CD14-positive monocyte (primary cell): ENCODE measurements at places on chromosomes 16 and 17. TPM values are rescaled to one million over a fixed set of nuclear protein-coding genes. Genes with fewer than 3 reads are reported as not detected.
A peak's percentile ranks its signal among the peaks of the same experiment; 100 is the strongest.

GRCh38 chr17:55377671-55378275 lies 43.9 kb downstream of the MMD start:
- no peak overlapping the region for H3K27ac ChIP-seq
- H3K27me3 ChIP-seq, result no peaks in the 10 kb centered on the region
- no peaks in the 10 kb centered on the region for H3K4me1 ChIP-seq
- no peak for DNase-seq
- no peak overlapping the region for H3K4me3 ChIP-seq
- no peaks in the 10 kb centered on the region for H3K36me3 ChIP-seq

- no peak overlapping the region for H3K4me3 ChIP-seq
- no peaks in the 10 kb centered on the region for H3K36me3 ChIP-seq
- no peaks in the 10 kb centered on the region for H3K27me3 ChIP-seq
- no peak for DNase-seq
These were observed 16.1 kb downstream of the CCR7 start for GRCh38 chr17:40548982-40549685.

Gene FADS6
- polyA plus RNA-seq, result not detected in 2 replicates

Gene STH
- not detected in 2 replicates for polyA plus RNA-seq

- no peaks in the 10 kb centered on the region for H3K4me1 ChIP-seq
- H3K36me3 ChIP-seq, result peaks cover 64% of the 10 kb centered on the region
- H3K4me3 ChIP-seq, result no peak overlapping the region
These were observed 13.3 kb upstream of the USP36 start for GRCh38 chr17:78853926-78854394.

GRCh38 chr17:16283705-16284104 lies 66.7 kb downstream of the PIGL start:
- no peaks in the 10 kb centered on the region for H3K36me3 ChIP-seq
- no peak overlapping the region for H3K27ac ChIP-seq
- DNase-seq, result no peak
- H3K27me3 ChIP-seq, result no peaks in the 10 kb centered on the region

Gene ATP2A3
- polyA plus RNA-seq, result 9.5 TPM

DNA sequence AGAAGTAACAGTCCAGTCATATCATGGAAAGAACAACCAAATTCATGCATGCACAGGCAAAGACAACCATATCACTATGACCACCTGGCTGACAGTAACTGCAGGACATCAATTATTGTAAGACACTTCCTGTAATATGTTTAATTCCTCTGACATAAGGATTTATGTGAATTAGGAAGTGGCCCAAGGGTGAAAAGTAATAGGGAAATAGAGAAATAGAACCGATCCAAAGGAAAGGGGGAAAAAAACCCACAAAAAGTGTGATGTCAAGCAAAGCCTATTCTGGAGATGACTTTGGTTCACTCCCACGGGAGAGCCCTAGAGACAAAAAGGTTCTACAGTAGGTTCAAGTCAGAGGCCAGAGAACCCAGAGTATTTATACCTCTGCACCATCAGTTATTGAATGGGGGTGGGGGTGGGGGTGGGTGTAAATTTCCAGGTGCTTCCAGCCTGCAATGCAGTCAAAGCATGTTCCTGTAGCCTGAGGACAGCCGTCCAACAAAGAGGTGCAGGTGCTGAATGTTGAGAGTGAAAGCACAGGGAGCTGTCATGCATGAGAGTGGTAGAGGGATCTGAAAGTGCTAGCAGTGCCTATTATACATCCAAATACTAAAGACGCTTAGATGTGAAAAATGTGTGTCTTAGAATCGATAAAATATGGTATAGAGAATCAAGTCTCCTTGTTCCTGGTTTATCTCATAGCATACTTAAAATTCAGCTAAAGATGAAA lies 95.6 kb upstream of the HLF start:
- H3K27ac ChIP-seq, result no peak overlapping the region
- no peaks in the 10 kb centered on the region for H3K4me1 ChIP-seq
- H3K36me3 ChIP-seq, result no peaks in the 10 kb centered on the region

DNA sequence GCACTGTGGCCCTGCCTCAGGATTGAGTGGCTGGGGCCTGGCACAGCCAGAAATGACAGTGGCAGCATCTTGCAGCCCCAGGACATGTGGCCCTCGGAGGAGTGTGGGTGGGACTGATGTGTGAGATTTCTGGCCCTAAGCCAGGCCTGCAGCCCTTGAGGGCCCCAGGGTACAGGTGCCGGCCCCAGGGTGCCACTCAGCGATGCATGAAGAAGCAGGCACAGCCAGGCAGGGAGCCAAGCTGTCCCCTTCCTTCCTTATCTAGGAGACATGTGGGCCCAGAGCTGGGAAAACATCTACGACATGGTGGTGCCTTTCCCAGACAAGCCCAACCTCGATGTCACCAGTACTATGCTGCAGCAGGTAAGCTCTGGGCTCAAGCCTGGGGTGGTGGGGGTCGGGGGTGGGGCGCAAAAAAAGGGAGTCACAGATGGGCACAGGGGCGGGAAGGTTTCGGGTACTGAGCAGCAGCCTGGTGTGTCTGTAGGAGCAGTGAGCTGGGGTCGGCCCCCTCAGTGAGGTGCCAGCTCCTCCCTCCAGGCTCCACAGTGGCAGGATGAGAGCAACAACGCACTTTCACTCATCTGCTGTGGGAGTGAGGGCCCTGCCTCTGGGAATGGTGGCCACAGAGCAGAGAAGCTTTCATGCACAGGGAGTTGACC lies 4.1 kb downstream of the ACE start:
- peaks cover 3% of the 10 kb centered on the region for H3K27me3 ChIP-seq
- H3K4me1 ChIP-seq, result peaks cover 9% of the 10 kb centered on the region
- no peak overlapping the region for H3K4me3 ChIP-seq
- no peak for DNase-seq

DNA sequence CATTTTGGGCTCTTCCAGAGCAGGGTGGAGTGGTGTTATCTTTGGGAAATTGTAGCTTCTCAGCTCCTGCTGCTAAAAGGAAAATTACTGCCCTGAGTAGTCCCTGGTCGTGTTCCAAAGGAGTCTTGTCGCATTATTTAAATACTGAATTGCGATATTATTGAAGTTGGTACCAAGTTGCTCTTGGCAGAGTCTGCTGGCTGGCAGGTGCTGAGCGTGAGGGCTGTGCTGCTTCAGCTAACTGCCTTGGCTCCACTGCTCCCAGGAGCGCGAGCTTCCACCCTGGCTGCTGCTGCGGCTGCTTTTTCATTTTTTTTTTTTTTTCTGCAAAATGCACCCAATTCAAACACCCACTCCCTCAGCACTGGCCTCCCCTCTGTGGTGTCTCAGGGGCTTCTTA lies 289.8 kb downstream of the MAF start:
- H3K36me3 ChIP-seq, result no peaks in the 10 kb centered on the region
- DNase-seq, result no peak
- H3K27me3 ChIP-seq, result no peaks in the 10 kb centered on the region
- no peak overlapping the region for H3K4me3 ChIP-seq

DNA sequence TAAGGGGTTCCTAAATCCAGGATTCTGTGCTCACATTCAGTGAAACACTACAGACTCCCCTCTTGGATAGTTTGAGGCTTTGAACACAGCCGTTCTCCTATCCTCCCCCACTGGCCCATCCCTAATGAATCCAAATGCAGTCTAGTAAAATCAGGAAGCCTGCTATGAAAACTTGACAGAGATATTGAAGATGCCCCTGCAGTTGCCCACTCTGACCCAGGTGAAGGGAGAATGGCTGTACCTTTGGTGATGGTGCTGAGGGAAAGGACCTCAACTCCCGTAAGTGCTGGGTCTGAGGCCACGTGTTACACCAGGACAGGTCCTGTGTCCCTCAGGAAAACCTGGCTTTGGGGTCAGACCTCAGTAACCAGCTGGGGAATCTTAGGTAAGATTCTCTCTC lies 54.4 kb downstream of the SF3B3 start:
- H3K27me3 ChIP-seq, result no peaks in the 10 kb centered on the region
- H3K4me1 ChIP-seq, result peaks cover 17% of the 10 kb centered on the region
- peaks cover 10% of the 10 kb centered on the region for H3K36me3 ChIP-seq
- no peak for DNase-seq
- H3K4me3 ChIP-seq, result no peak overlapping the region

- no peak for DNase-seq
- H3K27ac ChIP-seq, result no peak overlapping the region
- no peak overlapping the region for H3K4me3 ChIP-seq
- H3K4me1 ChIP-seq, result no peaks in the 10 kb centered on the region
- H3K27me3 ChIP-seq, result no peaks in the 10 kb centered on the region
- no peaks in the 10 kb centered on the region for H3K36me3 ChIP-seq
These were observed 68.9 kb upstream of the KCNJ16 start for GRCh38 chr17:70006159-70006558.

Gene PRSS22
- not detected in 2 replicates for polyA plus RNA-seq

- no peaks in the 10 kb centered on the region for H3K27me3 ChIP-seq
- DNase-seq, result no peak
- no peaks in the 10 kb centered on the region for H3K4me1 ChIP-seq
- H3K27ac ChIP-seq, result no peak overlapping the region
- H3K36me3 ChIP-seq, result no peaks in the 10 kb centered on the region
- no peak overlapping the region for H3K4me3 ChIP-seq
These were observed 378.6 kb upstream of the C16orf82 start for GRCh38 chr16:26688105-26688504.

Gene PLEKHH3
- polyA plus RNA-seq, result 0.41 TPM

GRCh38 chr17:42783791-42784138 lies 3.4 kb downstream of the WNK4 start:
- no peak overlapping the region for H3K27ac ChIP-seq
- peaks cover 7% of the 10 kb centered on the region for H3K4me1 ChIP-seq
- DNase-seq, result no peak
- peaks cover 10% of the 10 kb centered on the region for H3K36me3 ChIP-seq
- peaks cover 84% of the 10 kb centered on the region for H3K27me3 ChIP-seq

GRCh38 chr16:27374221-27374803 lies 27.7 kb upstream of the IL21R start:
- no peaks in the 10 kb centered on the region for H3K27me3 ChIP-seq
- H3K4me1 ChIP-seq, result peaks cover 66% of the 10 kb centered on the region
- H3K27ac ChIP-seq, result peak overlapping the region; percentile 84
- peak; percentile 63 for DNase-seq
- H3K36me3 ChIP-seq, result no peaks in the 10 kb centered on the region
